ENCODE measurements at places on chromosomes 12 and 14.

DNA sequence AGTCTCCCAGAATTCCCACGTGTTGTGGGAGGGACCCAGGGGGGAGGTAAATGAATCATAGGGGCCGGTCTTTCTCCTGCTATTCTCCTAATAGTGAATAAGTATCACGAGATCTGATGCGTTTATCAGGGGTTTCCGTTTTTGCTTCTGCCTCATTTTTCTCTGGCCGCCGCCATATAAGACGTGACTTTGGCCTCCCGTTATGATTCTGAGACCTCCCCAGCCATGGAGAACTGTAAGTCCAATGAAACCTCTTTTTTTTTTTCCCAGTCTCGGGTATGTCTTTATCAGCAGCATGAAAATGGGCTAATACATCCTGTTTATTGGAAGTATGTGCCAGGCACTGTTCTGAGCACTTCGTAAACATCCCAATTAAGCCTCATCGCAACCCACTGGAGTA lies 788 bp downstream of the KRT72 start:
- H3K4me3 ChIP-seq = no peak overlapping the region
- no peak for DNase-seq
- H3K27ac ChIP-seq = no peak overlapping the region

- DNase-seq = no peak
- H3K27me3 ChIP-seq = peaks cover 14% of the 10 kb centered on the region
- H3K27ac ChIP-seq = no peak overlapping the region
- no peak overlapping the region for H3K4me3 ChIP-seq
- H3K4me1 ChIP-seq = no peaks in the 10 kb centered on the region
- H3K36me3 ChIP-seq = no peaks in the 10 kb centered on the region
Measured at GRCh38 chr14:56703947-56704346, 106.3 kb downstream of the OTX2 start.

- no peaks in the 10 kb centered on the region for H3K4me1 ChIP-seq
- H3K36me3 ChIP-seq = no peaks in the 10 kb centered on the region
- peaks cover 2% of the 10 kb centered on the region for H3K27me3 ChIP-seq
- H3K27ac ChIP-seq = no peak overlapping the region
Measured at GRCh38 chr12:119938049-119938667, 50.9 kb upstream of the BICDL1 start.

DNA sequence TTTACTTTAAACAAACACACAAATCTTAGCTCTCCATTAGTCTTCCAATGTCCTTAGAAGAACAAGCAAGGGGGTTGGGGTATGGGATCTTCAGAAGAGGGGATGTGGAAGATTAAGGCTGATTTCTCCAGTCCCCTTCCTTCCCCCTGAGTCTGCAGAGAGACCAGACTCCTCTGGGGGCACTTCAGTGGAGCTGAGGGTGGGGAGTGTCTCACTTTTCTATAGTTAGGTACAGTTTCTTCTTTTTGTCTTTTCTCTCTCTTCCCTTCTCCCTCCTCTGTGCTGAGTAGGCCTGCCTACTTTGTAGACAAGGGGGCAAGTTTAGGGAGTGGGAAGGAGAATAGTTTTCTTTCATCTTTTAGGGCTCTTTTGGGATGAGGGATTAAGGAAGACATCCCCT lies 2.5 kb downstream of the HOXC4 start:
- 0 out of 2 replicates have a peak, but pooled peaks cover 6% of the 10 kb centered on the region for H3K4me1 ChIP-seq
- no peak for DNase-seq
- H3K36me3 ChIP-seq = no peaks in the 10 kb centered on the region
- H3K27ac ChIP-seq = no peak overlapping the region
- peaks cover 42% of the 10 kb centered on the region for H3K27me3 ChIP-seq
- no peak overlapping the region for H3K4me3 ChIP-seq

GRCh38 chr12:106816231-106816630 lies 41.7 kb downstream of the RIC8B start:
- no peak for DNase-seq
- H3K36me3 ChIP-seq = peaks cover 26% of the 10 kb centered on the region
- no peaks in the 10 kb centered on the region for H3K27me3 ChIP-seq
- no peak overlapping the region for H3K4me3 ChIP-seq
- H3K4me1 ChIP-seq = no peaks in the 10 kb centered on the region

- no peak overlapping the region for H3K4me3 ChIP-seq
- H3K27ac ChIP-seq = no peak overlapping the region
- H3K27me3 ChIP-seq = peaks cover 3% of the 10 kb centered on the region
- no peak for DNase-seq
- no peaks in the 10 kb centered on the region for H3K36me3 ChIP-seq
Measured at GRCh38 chr12:123120452-123121166, 30.3 kb downstream of the PITPNM2 start.

DNA sequence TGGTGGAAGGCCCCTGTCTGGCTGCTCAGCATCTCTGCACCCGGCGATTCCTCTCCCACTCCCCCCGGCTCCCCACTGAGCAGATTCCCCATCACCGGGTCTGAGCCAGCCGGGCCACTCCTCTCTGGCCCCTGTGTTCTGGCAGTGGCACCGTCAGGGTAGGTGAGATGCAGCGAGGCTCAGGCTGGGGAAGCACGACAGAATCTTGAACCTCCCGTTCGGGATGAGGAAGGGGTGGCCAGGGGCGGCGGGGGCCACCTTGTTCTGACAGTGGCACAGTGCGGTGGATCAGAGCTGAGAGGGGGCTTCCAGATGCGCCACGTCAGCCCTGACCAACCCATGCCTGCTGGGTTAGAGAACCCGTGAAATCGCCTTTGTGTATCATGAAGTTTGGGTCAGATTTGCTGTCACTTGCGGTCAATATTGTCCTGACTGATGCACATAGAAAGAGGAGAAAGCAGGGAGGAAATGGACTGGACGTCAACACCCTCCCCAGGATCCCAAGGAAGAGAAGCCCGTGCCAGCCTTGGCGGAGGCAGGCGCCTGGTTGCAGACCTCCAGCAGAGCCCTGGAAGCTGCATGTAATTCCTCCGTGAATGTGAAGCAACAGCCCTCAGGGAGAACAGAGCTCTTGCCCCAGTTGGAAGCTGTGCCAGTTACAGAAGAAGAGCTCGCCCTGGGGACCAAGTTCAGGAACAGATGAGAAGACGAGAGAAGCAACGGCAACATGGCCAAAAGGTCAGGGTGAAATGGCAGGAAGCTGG lies 137.1 kb upstream of the SFSWAP start:
- no peak overlapping the region for H3K4me3 ChIP-seq
- no peak for DNase-seq
- no peak overlapping the region for H3K27ac ChIP-seq
- H3K27me3 ChIP-seq = peaks cover 3% of the 10 kb centered on the region

DNA sequence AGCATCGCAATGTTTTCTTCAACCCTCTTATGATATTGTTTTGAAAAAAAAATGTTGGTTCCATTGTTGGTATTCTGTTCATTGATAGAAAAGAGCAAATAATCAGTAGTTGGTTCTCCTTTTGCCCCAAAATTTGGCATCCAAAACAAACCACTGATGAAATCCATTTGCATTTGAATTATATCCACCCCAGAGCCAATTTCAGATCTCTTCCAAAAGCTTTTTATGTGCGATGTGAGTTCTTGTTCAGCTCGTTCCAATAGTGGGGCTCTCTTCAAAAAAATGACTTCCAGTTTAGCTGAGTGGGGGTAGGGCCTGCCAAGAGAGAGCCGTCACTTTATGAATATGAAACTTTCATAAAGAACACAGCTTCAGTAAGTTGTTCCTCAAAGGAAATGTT lies 130.7 kb downstream of the DIO2 start:
- no peaks in the 10 kb centered on the region for H3K36me3 ChIP-seq
- no peak overlapping the region for H3K4me3 ChIP-seq
- no peak overlapping the region for H3K27ac ChIP-seq
- H3K4me1 ChIP-seq = peaks cover 9% of the 10 kb centered on the region
- no peak for DNase-seq

DNA sequence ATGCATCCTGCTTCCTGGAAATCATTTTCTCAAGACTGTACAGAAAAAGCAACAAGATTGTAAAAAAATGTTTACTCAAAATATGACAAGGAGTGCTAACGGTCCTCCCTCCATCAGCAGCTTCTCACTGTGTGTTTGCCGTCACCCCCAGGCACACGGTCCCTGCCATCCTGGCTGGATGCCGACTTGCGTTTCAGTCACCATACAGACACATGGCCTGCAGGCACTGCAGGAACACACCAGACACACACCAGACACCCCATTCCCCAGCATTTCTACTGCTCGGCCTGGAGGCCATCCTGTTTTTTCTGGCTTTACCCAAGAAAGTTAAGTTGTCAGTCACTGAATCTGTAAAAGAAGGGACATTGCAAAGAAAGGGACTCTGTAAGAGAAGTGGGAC lies 10.8 kb downstream of the KCNK10 start:
- H3K4me1 ChIP-seq = no peaks in the 10 kb centered on the region
- no peak overlapping the region for H3K27ac ChIP-seq
- H3K27me3 ChIP-seq = no peaks in the 10 kb centered on the region
- DNase-seq = no peak
- no peak overlapping the region for H3K4me3 ChIP-seq

GRCh38 chr14:64628940-64629408 lies 75.2 kb upstream of the PLEKHG3 start:
- H3K4me3 ChIP-seq = no peak overlapping the region
- no peaks in the 10 kb centered on the region for H3K36me3 ChIP-seq
- no peak overlapping the region for H3K27ac ChIP-seq
- H3K4me1 ChIP-seq = no peaks in the 10 kb centered on the region

DNA sequence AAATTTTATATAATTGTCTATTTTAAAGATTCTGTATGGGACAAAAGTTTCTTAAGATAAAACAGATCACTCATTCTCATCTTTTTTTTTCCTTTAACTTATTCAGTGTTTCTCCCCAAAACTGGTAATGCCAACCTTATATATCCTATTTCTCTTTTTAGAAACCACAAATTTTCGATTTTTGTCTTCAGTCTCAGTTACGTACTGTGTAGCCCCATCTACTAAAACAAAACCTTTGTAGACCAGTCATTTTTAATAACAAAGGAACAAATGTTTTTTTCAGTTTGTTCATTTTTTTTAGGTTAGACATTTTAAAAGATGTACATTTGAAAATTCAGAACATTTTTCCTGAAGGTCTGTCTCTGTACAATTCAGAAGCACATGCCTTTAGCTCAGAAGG lies 18.2 kb downstream of the PNMA1 start:
- no peak overlapping the region for H3K4me3 ChIP-seq
- DNase-seq = no peak
- H3K27me3 ChIP-seq = no peaks in the 10 kb centered on the region
- H3K4me1 ChIP-seq = no peaks in the 10 kb centered on the region

GRCh38 chr12:83573671-83574070 lies 887.0 kb downstream of the TMTC2 start:
- no peak overlapping the region for H3K27ac ChIP-seq
- no peaks in the 10 kb centered on the region for H3K27me3 ChIP-seq
- DNase-seq = no peak

DNA sequence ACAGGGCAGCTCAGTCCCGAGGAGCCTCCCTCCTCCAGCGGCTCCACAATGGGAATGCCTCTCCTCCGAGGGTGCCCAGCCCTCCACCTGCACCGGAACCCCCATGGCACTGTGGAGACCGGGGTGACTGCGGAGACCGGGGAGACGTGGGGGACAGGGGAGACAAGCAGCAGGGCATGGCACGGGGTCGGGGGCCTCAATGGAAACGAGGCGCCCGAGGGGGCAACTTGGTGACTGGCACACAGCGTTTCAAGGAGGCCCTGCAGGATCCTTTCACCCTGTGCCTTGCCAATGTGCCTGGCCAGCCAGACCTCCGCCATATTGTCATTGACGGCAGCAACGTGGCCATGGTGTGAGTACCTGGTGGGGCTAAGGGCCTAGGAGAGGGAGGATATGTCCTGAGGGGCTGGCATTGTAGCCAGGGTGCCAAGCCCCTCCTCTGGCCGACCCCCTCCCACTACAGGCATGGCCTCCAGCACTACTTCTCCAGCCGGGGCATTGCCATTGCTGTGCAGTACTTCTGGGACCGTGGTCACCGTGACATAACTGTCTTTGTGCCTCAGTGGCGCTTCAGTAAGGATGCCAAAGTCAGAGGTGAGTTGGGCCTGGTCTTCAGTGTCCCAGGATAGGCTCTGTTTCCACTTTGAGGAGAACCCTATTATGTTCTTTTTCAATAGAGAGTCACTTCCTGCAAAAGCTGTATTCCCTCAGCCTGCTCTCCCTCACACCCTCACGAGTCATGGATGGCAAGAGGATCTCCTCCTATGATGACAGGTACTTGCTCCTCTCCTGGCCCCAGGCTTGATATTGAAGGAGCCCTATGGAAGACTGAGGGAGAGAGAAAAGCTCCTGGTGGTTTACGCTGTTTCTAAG lies 2.7 kb downstream of the KHNYN start:
- peaks cover 49% of the 10 kb centered on the region for H3K4me1 ChIP-seq
- peaks cover 62% of the 10 kb centered on the region for H3K36me3 ChIP-seq
- H3K4me3 ChIP-seq = no peak overlapping the region
- no peak for DNase-seq
- no peaks in the 10 kb centered on the region for H3K27me3 ChIP-seq

DNA sequence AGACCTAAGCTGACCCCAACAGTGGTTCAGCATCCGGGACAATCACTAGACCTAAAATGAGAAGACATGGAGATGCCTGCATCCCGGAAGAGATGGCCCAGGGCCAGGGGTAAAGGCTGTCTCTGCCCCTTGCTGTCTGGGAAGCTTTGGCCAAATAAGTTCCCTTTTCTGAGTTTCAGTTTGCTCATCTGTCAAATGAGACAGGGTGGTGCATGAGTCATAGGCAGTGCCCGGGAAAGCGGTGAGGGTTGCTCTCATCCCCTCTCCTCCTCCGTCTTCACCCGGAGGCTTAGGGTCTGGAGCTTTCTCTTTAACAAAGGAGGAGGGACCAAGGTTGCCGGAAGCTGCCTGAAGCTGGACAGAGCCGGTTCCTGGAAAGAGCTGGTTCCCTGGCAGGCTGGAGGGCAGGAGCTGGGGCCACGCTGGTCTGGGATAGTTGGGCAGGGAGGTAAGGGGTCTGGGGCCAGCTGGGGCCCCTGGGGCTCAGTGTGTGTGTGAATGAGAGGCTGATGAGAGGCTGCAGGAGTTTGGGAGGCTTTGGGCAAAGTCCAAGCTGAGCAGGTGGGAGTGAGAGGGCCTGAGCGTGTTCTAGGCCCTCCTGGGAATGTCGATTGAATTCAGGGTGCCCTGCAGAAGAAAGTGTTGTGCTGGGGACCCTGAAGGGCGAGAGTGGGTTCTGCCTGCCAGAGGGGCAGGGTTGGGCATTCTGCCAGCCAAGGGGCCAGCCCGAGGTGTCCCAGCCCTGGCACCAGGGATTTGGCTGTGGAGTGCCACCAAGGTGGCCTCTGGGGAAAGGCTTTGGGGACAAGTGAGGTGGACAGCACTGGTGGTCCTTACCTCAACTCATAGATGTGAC lies at the start of gene SDSL:
SDSL (plus strand) TSS at position 351 of the 856 bp plus-strand sequence. CDS start 5,603 bp downstream, outside the sequence.
- no peaks in the 10 kb centered on the region for H3K27me3 ChIP-seq
- H3K4me1 ChIP-seq = 0 out of 2 replicates have a peak, but pooled peaks cover 3% of the 10 kb centered on the region
- peak; percentile 65 for DNase-seq
- H3K36me3 ChIP-seq = no peaks in the 10 kb centered on the region

DNA sequence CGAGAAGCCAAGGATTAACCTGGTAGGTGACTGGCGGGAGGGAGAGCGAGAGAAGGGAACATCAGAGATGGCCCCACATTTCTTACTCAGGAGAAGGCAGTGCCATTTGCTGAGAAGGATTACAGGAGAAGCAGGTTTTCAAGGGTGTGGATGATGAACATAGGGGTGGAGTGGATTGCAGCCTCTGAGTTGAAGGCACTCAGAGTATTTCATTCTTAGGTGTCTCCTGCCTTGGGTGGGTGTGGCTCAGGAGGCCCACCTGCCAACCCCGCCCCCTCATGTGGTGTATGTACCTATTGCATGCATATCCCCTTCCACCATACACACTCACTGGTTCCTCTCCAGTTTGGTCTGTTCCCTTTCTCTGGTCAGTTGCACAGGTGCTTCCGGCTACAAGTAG lies 6.3 kb downstream of the ESPL1 start:
- DNase-seq = no peak
- H3K4me3 ChIP-seq = no peak overlapping the region
- no peak overlapping the region for H3K27ac ChIP-seq
- H3K36me3 ChIP-seq = peaks cover 89% of the 10 kb centered on the region
- no peaks in the 10 kb centered on the region for H3K27me3 ChIP-seq
- H3K4me1 ChIP-seq = peaks cover 23% of the 10 kb centered on the region

Measured in DND-41 (cell line).